ENCODE measurements at places on chromosomes 1 and 21.

DNA sequence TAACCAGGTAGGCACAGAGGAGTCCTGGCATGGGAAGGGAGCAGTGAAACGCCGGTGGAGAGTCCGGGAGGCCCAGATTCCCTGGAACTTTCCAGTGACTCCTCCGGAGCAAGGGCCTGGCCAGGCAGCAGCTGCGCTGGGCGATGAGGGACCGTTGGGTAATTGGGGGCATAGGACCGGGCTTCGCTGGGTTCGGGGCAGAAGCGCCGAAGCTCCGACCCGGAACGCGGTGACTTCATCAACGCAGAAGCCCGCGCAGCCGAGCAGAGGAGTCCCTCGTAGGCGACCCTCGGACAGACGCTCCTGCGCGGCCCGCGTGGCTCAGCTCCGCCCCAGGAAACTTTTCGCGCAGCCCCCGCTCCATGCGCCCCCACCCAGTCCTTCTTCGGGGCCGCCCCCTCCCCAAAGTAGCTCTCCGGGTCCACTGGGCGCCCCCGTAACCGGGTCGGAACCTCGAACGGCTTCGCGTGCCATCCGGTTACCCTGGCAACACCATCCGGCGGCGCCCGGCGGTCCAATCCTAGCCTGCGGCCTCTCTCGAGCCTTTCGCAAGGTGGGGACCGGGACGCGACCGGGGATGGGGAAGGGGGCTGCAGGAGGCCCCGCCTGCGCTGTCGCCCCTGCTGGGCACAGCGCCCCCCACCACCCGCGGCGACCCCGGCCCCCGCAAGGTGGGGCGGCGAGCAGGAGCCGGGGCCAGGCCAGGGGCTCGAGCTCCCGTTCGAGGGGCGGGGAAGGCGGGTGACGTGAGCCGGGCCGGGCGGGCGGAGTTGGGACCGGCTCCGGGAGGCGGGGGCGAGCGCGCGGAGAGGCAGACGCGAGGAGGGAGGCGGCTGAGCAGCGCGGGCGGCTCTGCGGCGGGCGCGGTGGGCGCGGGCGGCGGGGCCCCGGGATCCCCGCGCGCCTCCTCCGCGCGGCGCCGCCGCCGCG lies at the start of gene AJAP1:
TSS of gene AJAP1 (plus strand) at position 814 of the 930 bp plus-strand sequence. CDS start 817 bp downstream, outside the sequence.
- no peak for DNase-seq

DNA sequence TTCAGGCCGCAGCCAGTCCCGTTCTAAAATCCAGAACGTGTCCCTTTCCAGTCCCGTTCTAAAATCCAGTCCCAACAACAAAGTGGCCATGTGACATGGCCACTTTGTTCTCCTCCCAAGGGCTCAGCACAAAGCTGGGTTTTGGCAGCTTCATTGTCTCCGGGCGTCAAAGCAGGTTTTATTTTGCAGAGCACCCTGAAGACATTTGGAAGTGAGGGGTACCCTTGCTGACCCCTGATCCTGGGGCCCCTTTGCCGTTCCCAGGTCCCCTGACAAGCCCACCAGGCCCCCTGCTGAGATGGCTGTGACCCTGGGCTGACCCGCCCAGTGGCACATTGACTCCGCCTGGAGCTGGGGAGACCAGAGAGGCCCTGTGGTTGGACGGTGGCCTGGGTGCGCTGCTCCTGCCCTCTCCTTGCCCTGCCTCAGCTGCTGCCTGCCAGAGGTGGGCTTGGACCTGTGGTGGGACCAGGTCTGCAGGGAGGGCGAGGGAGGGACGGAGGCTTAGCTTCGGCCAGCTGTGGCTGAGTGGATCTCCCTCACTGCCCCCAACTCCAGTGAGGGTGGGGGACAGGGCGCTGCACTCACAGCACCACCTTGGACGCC lies 4.3 kb downstream of the PFKL start:
- no peak for DNase-seq

DNA sequence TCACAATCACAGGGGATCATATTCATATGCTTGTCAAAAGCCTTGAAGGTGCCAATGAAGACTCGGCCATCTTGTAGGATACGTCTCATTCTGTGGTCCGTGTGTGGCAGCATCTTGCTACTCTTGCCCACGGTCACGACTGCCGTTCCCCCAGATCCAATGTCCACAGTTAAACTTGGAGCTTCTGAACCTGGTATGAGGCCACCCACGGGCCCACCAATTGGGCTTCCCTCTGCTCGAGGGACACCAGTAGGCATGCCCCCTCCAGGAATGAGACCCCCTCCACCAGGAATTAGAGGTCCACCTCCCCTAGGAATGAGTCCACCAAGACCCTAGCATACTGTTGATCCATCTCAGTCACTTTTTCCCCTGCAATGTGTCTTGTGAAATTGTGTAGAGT lies 39.6 kb downstream of the MORN1 start:
- no peak for DNase-seq

GRCh38 chr1:5110508-5110907 lies 456.1 kb downstream of the AJAP1 start:
- DNase-seq: no peak

DNA sequence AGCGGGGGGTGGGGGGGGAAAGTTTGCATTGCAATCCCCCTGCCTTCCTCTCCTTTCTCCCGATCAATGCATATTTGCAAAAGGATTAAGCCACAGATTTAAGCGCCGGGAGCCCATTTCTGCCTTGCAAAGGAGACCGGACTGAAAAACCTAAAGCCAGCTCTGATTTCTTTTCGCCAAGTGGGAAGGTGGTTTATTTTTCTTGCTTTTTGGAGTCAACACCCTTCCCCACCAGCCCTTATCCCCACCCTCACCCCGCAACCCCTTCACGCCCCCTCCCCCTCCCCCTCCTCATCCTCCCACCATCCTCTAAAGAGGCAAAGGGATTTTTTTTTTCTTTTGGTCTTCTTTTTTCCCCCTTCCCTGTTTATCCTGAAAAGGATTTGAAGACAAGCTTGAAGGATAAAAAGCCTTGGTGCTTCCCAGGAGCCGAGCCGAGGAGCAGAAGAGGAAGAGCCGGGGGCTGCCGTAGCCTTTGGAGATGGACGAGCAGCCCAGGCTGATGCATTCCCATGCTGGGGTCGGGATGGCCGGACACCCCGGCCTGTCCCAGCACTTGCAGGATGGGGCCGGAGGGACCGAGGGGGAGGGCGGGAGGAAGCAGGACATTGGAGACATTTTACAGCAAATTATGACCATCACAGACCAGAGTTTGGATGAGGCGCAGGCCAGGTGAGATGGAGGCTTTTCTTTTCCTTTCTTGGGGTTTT lies 513 bp downstream of the PBX1 start:
- no peak for DNase-seq

DNA sequence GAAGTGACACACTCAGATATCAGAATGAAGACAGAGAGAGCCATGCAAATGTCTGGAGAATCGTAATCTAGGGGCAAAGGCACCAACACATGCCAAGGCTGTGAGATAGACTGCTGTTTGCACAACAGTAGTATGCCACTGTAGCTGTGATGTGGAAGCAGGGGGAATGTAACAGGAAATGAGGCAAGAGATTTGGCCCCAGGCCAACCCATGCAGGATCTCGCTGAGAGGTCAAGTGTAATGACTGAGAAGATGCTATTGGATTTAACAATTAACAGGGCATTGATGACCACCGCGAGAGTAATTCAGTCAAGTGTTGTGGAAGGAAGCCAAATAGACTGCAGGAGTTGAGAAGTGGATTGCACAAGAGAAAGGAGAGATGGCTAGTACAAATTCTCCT lies 107.3 kb upstream of the ST6GALNAC5 start:
- no peak for DNase-seq

DNA sequence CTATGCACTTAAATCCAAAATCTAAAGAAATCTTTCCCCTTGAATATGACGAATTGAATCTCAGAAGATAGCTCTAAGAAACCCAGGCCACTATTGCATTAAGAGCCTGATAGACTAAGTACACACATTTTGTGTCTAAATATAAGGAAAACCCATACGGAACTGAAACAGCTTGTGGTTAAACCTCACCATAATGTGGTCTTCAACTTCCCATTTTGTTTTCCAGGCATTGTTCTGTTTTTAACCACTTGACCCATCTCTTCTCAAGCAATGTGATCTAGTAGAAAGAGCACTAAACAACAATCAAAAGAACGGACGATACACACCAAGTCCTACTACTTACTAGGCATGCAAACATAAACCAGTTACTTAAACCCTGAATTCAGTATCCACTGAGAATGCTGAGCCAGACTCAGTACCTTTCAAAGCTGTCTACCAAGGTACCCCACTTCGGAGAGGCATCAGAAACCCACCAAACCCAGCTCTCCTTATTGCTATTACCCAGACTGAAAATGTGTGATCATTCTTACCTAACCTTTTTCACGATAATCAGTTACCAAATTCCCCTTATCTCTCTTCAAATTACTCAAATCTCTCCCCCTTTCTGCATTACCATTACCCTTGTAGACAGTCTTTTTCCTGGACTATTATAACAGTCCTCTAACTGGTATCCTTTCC lies 12.8 kb downstream of the OTUD7B start:
- no peak for DNase-seq

Measured in thoracic aorta (tissue), 2 donors.